ENCODE measurements at places on chromosomes 16 and 17.
A peak's percentile ranks its signal among the peaks of the same experiment; 100 is the strongest.

DNA sequence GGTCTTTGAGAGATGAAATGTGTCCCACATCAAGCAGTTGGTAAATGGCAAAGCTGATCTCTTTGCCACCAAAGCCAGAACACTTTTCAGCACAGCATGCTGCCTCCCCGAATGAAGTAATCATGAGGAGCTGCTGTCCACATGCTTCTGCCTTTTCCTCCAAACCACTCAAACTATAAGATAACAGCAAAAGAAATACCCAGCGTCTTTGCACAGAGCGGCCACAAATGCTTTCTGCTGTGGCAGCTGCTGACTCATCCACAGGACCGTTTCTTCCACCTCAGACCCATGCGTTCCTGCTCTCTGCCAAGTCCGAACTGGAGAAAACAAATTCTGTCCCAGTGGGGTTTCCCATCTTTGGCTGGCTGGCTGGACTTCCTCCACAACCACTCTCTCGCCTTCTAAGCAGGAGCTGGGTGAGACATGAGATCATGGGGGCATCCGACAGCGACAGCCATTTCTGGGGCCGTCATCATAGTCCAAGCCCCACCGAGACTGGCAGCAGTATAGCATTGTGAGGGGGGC lies 27.1 kb downstream of the TBC1D3B start:
- no peak for DNase-seq

DNA sequence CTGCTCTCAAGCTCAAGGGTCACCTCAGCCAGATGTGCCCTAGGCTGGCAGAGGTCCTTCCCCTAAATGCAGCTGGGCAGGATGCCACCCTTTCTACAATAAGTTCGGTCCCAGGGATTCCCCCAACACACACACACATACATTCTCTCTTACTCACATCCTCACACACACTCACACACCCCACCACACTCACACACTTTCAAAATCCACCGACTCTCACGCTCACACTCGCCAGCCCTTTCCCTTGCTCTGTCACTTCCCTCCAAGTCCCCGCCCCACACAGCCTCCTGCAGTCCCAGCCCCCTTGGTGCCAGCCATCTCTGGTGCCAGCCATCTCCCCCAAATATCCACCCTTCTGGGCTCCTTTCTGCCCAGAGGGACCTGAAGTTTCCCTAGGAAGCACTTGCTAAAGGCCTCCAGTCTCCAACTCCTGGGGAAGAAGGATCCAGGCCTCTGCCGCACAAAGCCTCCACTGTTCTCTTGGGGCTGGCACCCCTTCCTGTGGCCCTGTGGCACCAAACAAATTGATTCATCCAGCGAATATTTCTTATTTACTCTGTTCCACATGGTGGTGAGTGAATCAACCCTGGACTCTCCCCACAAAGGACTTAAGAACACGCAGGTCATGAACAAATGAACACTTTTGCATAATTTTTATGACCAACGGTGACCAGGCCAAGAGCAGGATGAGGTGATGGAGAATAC lies 3.8 kb upstream of the USP36 start:
- DNase-seq: no peak

DNA sequence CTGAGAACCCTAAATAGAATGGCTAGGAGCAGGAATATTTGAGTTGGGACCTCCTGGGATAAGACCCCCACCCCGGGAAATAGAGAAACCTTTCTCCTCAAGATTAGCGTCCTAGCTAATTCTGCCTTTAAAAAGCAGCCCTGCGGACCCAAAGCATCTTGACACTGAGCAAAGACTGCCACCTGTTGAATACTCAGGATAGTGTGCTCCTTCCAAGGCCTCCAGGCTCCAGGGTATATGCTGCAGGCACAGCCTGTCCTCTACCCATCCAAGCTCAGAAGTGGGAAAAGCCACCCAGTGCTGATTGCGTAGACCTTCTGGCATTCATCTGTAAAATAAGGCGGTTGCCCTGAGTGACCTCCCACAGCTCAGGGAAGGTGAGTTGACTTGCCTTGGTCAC lies 456.2 kb upstream of the DYNLRB2 start:
- peak; percentile 32 for DNase-seq

DNA sequence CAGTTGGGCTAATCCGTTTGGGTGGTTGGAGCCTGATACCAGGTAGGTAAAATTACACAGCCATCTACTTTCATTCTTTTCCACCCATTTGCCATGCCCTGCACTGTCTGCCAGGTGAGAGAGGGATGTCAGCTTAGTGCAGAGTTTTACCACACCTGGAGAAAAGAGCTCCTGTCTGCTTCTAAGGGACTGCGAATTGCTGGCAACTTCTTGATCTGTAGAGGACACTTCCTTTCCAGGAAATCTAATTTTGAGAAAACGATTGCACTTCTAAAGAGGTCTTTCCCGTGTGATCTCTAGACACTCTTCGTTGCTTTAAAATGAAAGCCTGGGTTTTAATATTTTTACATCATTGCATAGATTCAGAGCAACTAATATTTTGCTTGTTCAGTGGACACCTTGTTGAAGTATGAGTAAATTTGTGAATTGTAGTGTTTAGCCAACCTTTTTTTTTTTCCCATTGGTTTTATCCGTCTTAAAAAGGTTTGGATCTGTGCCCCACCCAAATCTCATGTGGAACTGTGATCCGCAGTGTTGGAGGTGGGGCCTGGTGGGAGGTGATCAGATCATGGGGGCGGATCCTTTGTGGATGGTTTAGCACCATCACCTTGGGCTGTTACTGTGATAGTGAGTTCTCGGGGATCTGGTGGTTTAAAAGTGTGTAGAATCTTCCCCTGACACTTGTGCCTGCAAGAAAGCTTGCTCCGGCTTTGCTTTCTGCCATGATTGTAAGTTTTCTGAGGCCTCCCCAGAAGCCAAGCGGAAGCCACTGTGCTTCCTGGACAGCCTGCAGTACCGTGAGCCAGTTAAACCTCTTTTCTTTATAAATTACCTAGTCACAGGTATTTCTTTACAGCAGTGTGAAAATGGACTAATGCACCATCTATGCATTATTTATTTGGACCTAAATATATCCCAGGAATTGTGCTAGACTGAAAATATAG lies 104.6 kb downstream of the PRKCA start:
- no peak for DNase-seq

- DNase-seq: no peak
These were observed 6.1 kb upstream of the ATP6V0C start for GRCh38 chr16:2507665-2508064.

DNA sequence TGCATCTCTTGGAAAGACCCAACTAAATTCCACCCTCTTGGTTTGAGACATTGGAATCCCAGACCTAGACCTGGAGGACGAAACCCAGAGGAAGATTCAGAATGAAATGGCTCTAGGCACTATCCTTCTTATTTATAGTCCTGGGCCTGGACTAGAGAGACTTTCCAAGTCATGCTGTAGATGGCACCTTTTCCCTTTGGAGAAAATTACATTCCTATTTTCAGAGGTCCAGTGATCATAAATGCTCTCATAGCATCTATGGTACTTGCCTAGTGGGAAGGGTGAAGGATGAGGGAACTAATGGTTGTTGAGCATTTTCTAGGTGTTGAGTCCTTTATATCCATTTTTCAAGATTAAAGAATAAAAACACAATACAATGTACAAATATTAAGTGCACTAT lies 37.1 kb downstream of the SPACA3 start:
- no peak for DNase-seq

GRCh38 chr16:28937222-28937876 lies 5.6 kb downstream of the CD19 start:
- no peak for DNase-seq

DNA sequence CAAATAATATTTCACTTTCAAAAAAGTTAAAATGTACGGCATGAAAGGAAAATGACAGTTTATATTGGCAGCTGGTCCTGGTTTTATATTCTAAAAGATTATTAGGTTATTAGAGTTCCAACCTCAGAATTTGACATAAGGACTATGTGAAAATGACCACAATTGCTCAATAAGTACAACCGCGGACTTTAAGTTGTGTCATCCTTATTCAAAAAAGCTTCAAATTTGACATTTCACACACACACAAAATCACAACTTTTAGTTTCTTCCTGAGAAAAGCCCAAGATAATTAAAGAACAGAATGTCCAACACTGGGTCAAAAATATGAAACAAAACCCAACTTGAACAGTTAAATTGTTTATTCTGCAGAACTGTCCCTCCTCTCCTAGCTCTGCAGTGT lies 133.2 kb upstream of the AXIN2 start:
- DNase-seq: no peak

DNA sequence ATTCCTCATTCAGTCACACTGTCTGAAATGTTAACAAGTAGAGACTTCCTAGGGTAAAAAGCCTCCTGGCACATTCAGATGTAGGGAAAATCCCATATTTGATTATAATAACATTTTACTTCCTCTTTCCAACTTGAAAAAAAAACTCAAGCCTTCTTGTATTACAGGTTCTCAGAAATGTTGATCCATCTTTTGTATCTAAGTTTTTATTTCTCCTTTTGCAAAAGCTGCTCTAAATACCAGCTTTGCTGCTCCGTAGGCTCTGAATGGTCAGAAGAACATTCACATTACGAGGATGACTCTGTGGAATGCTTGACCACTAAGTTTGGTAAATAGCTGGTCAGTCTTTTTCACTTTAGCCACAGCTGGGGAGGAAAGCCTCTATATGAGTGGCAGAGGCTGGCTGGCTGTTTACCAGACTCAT lies 13.2 kb upstream of the HEATR6 start:
- no peak for DNase-seq

GRCh38 chr17:79946352-79947231 lies 89.1 kb downstream of the TBC1D16 start:
- DNase-seq: peak; percentile 15

GRCh38 chr16:24589997-24590396 lies 50.6 kb downstream of the RBBP6 start:
- no peak for DNase-seq

DNA sequence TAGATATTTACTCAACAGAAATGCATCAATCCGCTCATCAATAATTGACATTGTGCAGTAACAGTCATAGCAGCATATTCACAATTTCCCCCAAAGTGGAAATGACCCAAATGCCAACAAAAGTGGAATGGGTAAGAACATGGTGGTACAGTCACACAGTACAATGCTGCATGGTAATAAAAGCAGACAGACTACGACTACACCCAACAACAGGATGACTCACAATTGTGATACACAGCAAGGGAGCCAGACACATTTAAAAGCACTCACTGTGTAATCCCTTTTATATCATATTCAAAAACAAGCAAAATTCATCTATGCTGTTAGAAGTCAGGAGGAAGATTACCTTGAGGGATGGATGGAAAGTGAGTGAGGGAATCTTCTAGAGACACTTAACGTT lies 76.5 kb upstream of the NUDT7 start:
- no peak for DNase-seq

- DNase-seq: no peak
These were observed 24.8 kb downstream of the TMEM114 start for GRCh38 chr16:8565498-8565897.

GRCh38 chr17:53278466-53278865 lies 544.3 kb upstream of the KIF2B start:
- no peak for DNase-seq

DNA sequence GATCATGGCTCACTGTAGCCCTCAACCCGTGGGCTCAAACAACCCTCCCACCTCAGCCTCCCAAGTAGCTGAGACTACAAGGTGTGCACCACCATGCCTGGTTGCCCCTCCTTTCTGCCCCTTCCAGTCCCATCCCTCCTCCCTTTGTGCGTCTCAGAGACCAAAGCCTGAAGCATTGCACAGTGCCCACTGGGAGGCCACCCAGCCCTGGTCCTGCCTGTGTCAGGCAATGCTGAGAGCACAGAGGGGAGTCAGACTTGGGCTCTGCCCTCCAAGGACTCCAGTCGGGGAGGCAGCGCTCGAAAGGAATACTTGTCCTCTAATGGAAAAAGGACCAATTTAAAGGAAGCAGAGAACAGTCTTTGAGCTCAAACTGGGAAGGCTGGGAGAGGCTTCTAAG lies 20.4 kb downstream of the RAI1 start:
- no peak for DNase-seq

GRCh38 chr17:29789196-29790170 lies 140.5 kb downstream of the SSH2 start:
- DNase-seq: no peak

GRCh38 chr16:1159973-1160772 lies 7.3 kb downstream of the CACNA1H start:
- no peak for DNase-seq

DNA sequence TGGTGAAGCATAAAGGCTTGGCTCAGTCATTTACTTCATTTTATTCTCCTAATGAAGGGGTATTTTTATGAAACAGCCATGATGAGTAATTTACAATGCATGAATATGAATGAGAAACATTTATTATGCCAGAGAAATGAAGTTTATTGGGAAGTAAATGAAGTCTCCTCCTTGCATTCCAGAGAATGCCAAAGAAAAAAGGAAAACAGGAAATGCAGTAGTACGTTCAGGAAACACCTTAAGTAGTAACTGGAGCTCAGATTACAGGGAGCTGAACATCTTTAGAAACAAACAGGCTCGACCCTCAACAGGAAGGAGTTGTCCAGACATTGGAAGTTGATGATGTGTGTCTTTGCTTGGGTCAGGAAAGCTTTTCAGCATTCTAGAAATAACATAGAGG lies 4.6 kb downstream of the KRT34 start:
- no peak for DNase-seq

- DNase-seq: no peak
These were observed 2.5 kb upstream of the MAF start for GRCh38 chr16:79603055-79603454.

DNA sequence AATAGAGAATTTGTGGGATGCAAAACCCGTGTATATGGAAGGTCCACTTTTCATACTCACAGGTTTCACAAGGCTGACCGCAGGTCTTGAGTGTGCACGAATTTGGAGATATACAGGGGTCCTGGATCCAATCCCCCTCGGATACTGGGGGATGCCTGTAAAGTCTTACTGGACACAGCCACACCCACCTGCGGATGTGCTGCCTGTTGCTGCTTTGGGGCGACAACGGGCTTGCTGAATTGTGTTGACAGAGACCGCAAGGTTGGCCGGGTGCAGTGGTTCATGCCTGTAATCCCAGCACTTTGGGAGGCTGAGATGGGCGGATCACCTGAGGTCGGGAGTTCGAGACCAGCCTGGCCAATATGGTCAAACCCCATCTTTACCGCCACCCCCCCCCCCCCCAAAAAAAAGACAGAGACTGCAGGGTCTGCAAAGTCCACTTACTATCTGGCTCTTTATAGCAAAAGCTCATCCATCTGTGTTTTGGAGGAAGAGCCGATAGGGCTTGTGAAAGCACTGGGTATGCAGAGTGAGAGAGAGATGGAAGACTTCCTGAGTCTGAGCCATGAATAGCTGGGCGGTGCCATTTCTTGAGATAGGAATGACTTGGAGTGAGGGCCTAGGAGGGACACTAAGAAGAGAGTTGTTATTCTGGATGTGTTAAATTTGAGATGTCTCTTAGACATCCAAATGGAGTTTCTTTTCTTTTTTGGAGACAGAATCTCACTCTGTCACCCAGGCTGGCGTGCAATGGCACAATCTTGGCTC lies 6.4 kb upstream of the COG1 start:
- DNase-seq: no peak

GRCh38 chr17:82242977-82243647 lies 14.3 kb downstream of the SLC16A3 start:
- peak; percentile 67 for DNase-seq

GRCh38 chr17:69175625-69176456 lies 34.1 kb upstream of the ABCA6 start:
- DNase-seq: no peak

GRCh38 chr17:8387914-8388651 lies 5.1 kb upstream of the RPL26 start:
- DNase-seq: no peak
